ENCODE measurements at places on chromosomes 4 and X. TPM values are rescaled to one million over a fixed set of nuclear protein-coding genes. Genes with fewer than 3 reads are reported as not detected.

The HCFC1 gene
- 33.3 TPM for polyA plus RNA-seq

DNA sequence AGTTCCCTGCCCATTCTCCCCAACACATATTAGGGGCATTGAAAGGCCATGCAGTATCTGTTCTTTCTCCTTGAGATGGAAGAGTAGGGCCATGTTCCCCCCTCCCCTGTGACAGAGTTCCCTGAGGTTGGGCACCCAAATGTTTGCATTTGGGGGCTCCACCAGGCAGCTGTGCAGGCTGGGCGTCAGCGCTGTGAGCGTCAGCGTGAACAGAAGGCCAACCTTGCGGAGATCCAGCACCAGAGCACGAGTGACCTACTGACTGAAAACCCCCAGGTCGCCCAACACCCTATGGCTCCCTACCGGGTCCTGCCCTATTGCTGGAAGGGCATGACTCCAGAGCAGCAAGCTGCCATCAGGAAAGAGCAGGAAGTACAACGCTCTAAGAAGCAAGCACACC lies 3.9 kb downstream of the HSD17B10 start:
- H3K4me1 ChIP-seq, result no peaks in the 10 kb centered on the region
- H3K27ac ChIP-seq, result no peak overlapping the region
- no peak for DNase-seq

- no peak for DNase-seq
- no peak overlapping the region for H3K4me3 ChIP-seq
- no peak overlapping the region for H3K27ac ChIP-seq
- peaks cover 7% of the 10 kb centered on the region for H3K4me1 ChIP-seq
- peaks cover 28% of the 10 kb centered on the region for H3K27me3 ChIP-seq
- no peaks in the 10 kb centered on the region for H3K36me3 ChIP-seq
Observed at GRCh38 chr4:80215449-80216052, 18.2 kb downstream of the PRDM8 start.

GRCh38 chr4:57318703-57319102 lies 208.5 kb upstream of the IGFBP7 start:
- no peak overlapping the region for H3K27ac ChIP-seq
- no peaks in the 10 kb centered on the region for H3K36me3 ChIP-seq
- H3K4me3 ChIP-seq, result no peak overlapping the region
- no peaks in the 10 kb centered on the region for H3K27me3 ChIP-seq
- H3K4me1 ChIP-seq, result no peaks in the 10 kb centered on the region

The SATL1 gene
- 0.22 TPM for polyA plus RNA-seq

DNA sequence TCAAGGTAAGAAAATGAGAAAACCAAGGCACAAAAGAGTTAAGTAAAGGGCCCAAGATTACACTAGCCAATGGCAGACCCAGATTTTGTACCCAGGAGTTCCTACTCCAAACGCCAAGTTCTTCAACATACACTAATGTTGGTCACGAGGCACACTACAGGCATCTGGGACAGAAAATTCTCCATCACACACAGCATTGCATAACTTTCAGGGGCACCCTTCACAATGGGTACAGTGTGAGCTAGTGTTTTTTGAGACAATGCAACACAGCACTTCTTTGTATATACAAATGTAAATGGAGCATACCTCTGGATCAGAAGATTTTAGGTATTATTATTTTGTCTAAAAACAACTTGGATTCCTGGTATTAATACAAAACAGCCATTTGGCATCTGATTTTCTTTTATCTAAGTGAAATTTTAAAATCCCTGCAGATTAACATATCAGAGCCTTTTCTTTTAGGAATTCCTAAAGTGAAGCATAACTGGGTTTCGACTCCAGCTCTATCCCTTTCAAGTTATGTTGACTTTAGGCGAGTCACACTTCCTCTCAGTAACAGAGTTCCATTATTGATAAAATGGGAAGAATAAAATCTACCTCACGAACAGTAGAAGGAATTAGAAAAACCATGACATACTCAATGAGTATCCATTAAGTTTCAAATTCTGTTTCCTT lies 41.1 kb downstream of the ADGRA3 start:
- peaks cover 13% of the 10 kb centered on the region for H3K4me1 ChIP-seq
- DNase-seq, result no peak
- H3K27me3 ChIP-seq, result no peaks in the 10 kb centered on the region
- H3K4me3 ChIP-seq, result no peak overlapping the region

- H3K36me3 ChIP-seq, result no peaks in the 10 kb centered on the region
- H3K27ac ChIP-seq, result no peak overlapping the region
- H3K4me1 ChIP-seq, result peaks cover 6% of the 10 kb centered on the region
- H3K4me3 ChIP-seq, result no peak overlapping the region
- DNase-seq, result no peak
- H3K27me3 ChIP-seq, result no peaks in the 10 kb centered on the region
Observed at GRCh38 chr4:11632025-11632424, 203.3 kb upstream of the HS3ST1 start.

The PRKG2 gene
- polyA plus RNA-seq, result 61.2 TPM

The CAPN6 gene
- polyA plus RNA-seq, result 7.3 TPM

DNA sequence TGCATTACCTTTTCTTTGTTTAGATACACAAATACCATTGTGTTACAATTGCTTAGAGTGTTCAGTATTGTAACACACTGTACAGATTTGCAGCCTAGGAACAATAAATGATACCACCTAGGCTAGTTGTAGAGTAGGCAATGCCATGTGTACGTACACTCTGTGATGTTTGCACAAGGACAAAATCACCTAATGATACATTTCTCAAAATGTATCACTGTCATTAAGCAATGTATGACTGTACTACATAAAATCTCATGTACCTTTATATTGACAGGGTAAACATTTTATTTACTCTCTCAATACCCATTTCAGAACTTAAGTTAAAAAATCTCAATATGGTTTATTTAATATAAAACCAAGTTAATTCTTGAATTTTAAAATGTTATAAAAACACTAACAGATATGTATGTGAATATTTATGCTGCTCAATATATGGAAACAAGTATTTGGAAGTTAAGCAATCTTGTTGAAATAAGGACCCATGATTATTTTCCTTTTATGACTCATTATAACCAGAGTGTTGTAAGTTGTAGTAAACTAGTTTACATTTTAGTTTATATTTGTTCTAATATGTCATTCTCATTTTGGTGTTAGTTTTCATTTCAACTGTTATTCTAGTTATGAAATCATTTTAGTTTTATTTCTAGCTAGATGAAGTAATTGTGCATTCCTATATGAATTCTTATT lies 409.2 kb downstream of the TLL1 start:
- no peak overlapping the region for H3K4me3 ChIP-seq
- DNase-seq, result no peak
- no peaks in the 10 kb centered on the region for H3K4me1 ChIP-seq
- H3K27me3 ChIP-seq, result no peaks in the 10 kb centered on the region

DNA sequence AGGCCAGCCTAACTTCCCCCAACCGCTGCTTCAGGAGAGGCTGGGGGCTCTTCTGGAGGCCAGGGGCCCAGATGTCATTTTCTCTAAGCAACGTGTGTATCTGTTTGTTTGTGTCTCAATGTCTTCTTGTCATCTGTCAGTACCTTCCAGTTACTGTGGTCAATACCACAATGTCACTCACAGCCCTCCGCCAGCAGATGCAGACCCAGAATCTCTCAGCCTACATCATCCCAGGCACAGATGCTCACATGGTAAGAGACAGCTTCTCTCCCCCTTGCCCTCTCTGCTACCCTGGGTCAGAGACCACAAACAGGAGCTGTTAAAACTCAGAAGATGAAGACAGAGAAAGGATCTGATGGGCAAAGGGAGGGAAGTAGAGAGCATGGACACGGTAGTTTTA lies 5.0 kb downstream of the XPNPEP2 start:
- peaks cover 3% of the 10 kb centered on the region for H3K4me1 ChIP-seq
- no peaks in the 10 kb centered on the region for H3K27me3 ChIP-seq
- no peak overlapping the region for H3K4me3 ChIP-seq
- no peak for DNase-seq
- peaks cover 22% of the 10 kb centered on the region for H3K36me3 ChIP-seq

DNA sequence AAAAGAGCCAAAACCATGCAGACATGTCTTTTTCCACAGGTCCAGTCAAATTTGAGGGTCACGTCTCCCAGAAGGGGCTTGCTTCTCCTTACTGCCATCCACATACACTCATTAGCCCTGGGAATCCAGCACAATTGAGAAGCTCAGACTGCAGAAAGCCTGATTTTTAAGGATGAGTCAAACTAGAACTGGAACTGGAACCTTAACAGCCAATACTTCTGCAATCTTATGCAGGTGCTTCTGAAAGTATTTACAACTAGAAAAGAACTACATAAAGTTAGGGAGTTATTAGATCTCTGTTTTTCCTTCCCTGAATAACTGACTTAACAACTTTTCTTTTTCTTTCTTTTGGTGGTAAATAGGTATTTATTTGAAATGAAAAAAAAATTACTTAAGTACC lies 86.3 kb downstream of the CDS1 start:
- DNase-seq, result no peak
- no peak overlapping the region for H3K4me3 ChIP-seq
- H3K36me3 ChIP-seq, result peaks cover 35% of the 10 kb centered on the region
- no peaks in the 10 kb centered on the region for H3K4me1 ChIP-seq
- no peak overlapping the region for H3K27ac ChIP-seq
- no peaks in the 10 kb centered on the region for H3K27me3 ChIP-seq

GRCh38 chrX:135193740-135194139 lies 22.5 kb upstream of the CT55 start:
- no peak overlapping the region for H3K27ac ChIP-seq
- DNase-seq, result no peak
- H3K27me3 ChIP-seq, result no peaks in the 10 kb centered on the region
- no peaks in the 10 kb centered on the region for H3K36me3 ChIP-seq
- H3K4me1 ChIP-seq, result no peaks in the 10 kb centered on the region
- H3K4me3 ChIP-seq, result no peak overlapping the region

GRCh38 chr4:90246816-90247215 lies 119.6 kb downstream of the CCSER1 start:
- no peak overlapping the region for H3K27ac ChIP-seq
- H3K4me1 ChIP-seq, result no peaks in the 10 kb centered on the region

DNA sequence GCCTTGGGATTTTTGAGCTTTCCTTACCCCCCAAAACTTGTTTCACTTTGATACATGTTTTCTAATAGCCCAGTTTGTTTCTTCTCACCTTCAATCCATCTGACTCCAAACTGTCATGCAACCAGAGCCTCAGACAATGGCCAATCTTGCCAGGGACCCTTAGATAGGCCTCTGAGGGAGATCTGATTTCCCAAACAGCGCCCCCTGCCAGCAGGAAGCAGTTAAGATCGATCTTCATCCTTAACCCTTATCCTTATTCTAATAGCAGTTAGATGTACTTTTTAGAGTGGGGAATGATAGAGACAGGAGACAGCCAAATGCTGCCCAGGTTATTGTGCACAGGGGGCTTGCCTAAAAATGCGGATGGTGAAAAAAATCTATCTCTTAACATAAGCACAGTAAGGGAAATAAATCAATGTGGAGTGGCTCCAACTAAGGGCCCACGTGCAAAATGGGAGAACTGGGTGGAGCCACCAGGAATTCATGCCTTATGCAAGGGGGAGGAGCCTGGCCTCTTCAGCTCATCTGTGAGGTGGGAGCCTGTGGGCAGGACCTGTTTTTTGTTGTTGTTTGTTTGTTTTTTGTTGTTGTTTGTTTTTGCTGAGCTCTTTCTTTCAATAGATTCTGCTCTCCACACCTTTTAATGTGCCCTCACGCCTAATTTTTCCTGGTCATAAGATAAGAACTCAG lies 833.6 kb upstream of the AGA start:
- no peak for DNase-seq
- no peaks in the 10 kb centered on the region for H3K27me3 ChIP-seq
- H3K4me1 ChIP-seq, result no peaks in the 10 kb centered on the region
- no peaks in the 10 kb centered on the region for H3K36me3 ChIP-seq
- H3K27ac ChIP-seq, result no peak overlapping the region

GRCh38 chr4:65007841-65008439 lies 598.7 kb upstream of the TECRL start:
- H3K36me3 ChIP-seq, result no peaks in the 10 kb centered on the region
- no peaks in the 10 kb centered on the region for H3K4me1 ChIP-seq
- H3K27me3 ChIP-seq, result no peaks in the 10 kb centered on the region
- no peak overlapping the region for H3K4me3 ChIP-seq
- no peak for DNase-seq

GRCh38 chr4:187171706-187172339 lies 448.2 kb upstream of the FAT1 start:
- no peak for DNase-seq
- no peak overlapping the region for H3K27ac ChIP-seq
- H3K4me3 ChIP-seq, result no peak overlapping the region
- no peaks in the 10 kb centered on the region for H3K27me3 ChIP-seq
- H3K36me3 ChIP-seq, result no peaks in the 10 kb centered on the region
- no peaks in the 10 kb centered on the region for H3K4me1 ChIP-seq

DNA sequence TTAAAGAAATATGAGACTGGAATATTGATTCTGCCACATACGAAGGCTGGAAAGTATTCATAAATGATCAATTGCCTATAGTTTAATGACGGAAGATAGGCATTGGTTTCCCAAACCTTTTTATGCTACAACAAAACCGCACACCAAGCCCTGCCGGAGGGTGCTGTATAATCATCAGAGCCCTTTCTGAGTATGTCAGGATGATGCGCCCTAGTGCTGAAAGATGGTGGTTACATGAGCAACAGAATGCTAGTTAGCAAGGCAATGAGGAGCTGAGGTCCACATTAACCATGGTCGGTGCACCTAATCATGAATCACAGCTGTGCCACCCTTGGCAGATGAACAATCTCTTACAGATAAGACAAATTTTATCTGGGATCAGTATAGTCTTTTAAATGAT lies 491.1 kb downstream of the PACRGL start:
- no peaks in the 10 kb centered on the region for H3K27me3 ChIP-seq
- DNase-seq, result no peak
- no peaks in the 10 kb centered on the region for H3K36me3 ChIP-seq
- no peak overlapping the region for H3K4me3 ChIP-seq

GRCh38 chr4:140096921-140097320 lies 57.1 kb downstream of the MAML3 start:
- H3K4me1 ChIP-seq, result peaks cover 17% of the 10 kb centered on the region
- H3K27me3 ChIP-seq, result no peaks in the 10 kb centered on the region
- no peak overlapping the region for H3K27ac ChIP-seq
- DNase-seq, result no peak
- H3K36me3 ChIP-seq, result no peaks in the 10 kb centered on the region

- no peak overlapping the region for H3K4me3 ChIP-seq
- no peaks in the 10 kb centered on the region for H3K27me3 ChIP-seq
- no peak overlapping the region for H3K27ac ChIP-seq
- no peaks in the 10 kb centered on the region for H3K4me1 ChIP-seq
- no peak for DNase-seq
Observed at GRCh38 chrX:151796576-151796975, 62.0 kb downstream of the CNGA2 start.

GRCh38 chrX:13254076-13254785 lies 65.6 kb downstream of the ATXN3L start:
- no peaks in the 10 kb centered on the region for H3K4me1 ChIP-seq
- peak; percentile 62 for DNase-seq
- H3K36me3 ChIP-seq, result no peaks in the 10 kb centered on the region
- peak overlapping the region; percentile 9 for H3K27ac ChIP-seq
- H3K27me3 ChIP-seq, result no peaks in the 10 kb centered on the region

The RHOXF1 gene
- 1.2 TPM for polyA plus RNA-seq

The AR gene
- polyA plus RNA-seq, result 0.45 TPM

GRCh38 chr4:94577136-94577535 lies 125.4 kb downstream of the PDLIM5 start:
- DNase-seq, result no peak
- H3K36me3 ChIP-seq, result peaks cover 10% of the 10 kb centered on the region
- no peaks in the 10 kb centered on the region for H3K27me3 ChIP-seq
- H3K4me3 ChIP-seq, result no peak overlapping the region
- H3K4me1 ChIP-seq, result no peaks in the 10 kb centered on the region

GRCh38 chr4:130336585-130337217 lies 1240.7 kb downstream of the C4orf33 start:
- H3K27me3 ChIP-seq, result no peaks in the 10 kb centered on the region
- no peak overlapping the region for H3K4me3 ChIP-seq
- no peak for DNase-seq
- H3K36me3 ChIP-seq, result no peaks in the 10 kb centered on the region
- H3K4me1 ChIP-seq, result no peaks in the 10 kb centered on the region
- no peak overlapping the region for H3K27ac ChIP-seq
